ENCODE measurements at places on chromosomes 4 and X.

DNA sequence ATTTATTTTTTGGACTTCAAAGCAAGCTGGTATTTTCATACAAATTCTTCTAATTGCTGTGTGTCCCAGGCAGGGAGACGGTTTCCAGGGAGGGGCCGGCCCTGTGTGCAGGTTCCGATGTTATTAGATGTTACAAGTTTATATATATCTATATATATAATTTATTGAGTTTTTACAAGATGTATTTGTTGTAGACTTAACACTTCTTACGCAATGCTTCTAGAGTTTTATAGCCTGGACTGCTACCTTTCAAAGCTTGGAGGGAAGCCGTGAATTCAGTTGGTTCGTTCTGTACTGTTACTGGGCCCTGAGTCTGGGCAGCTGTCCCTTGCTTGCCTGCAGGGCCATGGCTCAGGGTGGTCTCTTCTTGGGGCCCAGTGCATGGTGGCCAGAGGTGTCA, 15.3 kb downstream of the FGFR3 start:
- DNase-seq: no peak

- no peak for DNase-seq
Measured at GRCh38 chrX:84216881-84217280, 28.9 kb upstream of the RPS6KA6 start.

DNA sequence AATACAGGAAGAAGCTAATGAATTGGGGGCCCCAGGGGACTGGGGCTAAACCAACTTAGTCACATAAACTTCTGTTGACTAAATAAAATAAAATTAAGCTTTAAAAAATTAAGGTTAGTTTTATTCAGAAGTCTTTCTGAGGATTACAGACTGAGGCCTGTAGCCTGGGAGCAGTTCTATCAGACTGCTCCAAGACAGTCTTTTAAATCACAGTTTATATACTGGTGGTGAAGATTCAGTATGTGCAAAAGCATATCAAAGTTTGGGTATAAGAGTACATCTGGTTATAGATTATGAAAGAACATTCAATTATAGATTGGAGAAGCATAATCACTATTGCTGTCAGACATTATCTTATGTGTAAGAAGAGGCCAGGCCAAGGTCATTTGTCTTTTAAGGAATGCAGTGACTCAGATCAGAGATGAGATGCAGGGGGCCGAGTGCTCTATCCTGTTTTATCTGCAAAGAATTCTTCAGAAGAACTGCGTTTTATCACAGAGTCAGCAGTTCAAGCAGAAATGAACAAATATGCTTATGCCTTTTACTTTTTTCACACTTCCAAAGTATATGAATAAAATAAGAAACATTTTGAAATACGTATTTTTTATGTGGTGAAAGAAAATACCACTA, 109.4 kb downstream of the PDHA2 start:
- no peak for DNase-seq

DNA sequence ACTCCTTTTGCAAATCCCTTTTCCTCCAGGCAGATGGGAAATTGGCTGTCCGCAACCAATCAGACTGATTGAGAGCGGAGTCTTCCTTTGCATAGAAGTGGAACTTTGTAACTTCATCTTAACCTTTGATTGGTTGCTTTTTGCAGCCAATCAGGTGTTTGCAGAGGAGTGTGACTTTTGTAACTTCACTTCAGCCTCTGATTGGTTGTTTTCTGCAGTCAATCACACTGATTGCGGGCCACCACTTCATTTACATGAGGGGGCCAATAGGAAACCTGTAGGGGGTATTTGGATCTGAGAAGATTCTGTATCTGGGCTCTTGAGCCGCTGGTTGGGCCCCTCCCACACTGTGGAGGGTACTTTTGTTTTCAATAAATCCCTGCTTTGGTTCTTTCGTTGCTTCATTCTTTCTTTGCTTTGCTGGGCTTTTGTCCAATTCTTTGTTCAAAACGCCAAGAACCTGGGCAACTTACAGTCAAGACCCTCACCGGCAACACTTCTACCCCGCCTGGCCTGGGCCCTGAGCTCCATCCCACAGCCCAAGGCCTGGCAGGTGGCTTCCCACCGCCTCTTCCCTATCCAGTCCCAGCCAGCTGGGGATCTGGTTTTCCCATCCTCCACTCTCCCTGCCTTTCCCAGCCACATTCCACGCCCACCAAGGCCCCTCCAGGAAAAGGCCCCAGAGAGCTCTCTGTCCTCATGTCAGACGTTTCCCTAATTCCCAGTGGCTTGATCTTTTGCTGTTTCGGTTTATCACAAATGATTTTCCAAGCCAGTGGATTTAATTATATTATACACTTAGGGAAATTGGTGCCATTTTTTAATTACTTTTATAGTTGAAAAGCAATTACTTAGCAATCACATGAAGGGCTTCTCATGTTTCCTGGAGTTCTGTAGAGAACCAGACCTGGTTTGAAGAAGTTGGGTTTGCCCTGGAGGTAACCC, 110.2 kb upstream of the STX18 start:
- no peak for DNase-seq

DNA sequence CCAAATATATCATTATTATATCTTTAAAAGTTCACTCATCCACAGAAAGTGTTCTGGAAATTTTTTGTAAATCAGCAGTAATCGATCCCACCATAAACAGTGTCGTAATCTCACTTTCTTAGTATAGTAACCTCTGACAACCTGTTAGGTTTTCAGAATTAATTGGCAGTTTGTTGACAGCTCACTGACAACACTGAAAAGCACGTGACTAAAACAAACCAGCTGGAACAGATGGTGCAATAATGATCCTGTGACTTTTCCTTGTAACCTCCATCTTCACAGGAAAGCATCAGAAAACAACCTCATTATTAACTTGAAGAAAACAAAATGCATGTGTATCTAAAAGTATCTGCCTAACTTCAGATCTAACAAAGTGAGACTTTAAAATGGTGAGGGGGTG, 48.5 kb downstream of the FSTL5 start:
- DNase-seq: no peak

GRCh38 chrX:20067709-20068561, 48.8 kb downstream of the MAP7D2 start:
- DNase-seq: peak; percentile 18

DNA sequence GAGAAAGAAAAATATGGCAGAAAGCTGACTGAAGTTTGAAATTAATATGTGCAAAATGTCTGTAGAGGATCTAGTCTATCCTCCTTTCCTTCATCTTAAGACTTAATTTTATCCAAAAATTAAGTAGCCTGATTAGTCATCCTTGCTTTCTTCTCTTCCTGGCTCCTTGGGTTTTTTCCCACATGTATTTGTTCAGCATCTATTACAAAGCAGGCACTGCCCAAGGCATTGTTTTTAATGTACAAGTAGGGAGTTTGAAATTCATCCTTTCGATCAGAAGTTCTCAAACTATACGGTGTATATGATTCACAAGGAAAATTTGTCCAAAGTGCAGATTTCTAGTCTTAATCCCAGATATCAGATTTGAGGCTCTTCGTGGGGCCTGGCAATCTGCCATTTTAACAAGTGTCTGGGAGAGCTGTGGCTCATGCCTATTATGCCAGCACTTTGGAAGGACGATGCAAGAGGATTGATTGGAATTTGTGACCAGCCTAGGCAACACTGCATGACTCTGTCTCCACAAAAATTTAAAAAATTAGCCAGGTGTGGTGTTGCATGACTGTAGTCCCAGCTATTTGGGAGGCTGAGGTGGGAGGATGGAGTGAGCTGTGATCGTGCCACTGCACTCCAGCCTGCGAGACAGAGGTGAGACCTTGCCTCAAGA, 19.4 kb upstream of the YTHDC1 start:
- DNase-seq: no peak

DNA sequence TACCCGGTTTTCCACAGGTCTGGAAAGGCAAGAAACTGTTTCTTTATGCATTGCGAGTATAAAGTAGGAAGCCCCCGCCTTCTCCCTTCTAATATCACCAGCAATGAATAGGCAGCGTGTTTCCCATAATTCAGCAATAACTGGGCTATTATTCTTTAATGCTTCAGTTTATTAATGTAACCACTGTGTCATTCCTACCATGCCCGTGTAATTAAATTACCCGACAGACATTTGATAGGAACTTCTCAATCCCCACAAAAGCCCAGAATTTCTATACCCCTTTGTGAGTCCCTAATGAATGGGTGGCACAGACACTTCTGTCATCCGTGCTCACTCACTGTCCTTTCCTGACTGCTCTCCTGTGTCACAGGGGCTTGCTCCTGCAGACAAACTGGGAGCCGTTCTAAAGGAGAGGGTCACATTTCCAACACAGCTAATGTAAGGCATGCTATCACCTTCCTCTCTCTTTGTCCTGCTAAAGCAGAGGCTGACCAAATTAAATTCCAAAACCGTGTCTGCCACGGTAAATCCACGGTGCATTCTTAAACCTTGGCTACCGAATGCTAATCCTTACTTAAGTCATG, 108.5 kb upstream of the MID1 start:
- DNase-seq: no peak

GRCh38 chr4:139704915-139705485, 39.4 kb downstream of the MGST2 start:
- no peak for DNase-seq

- no peak for DNase-seq
Measured at GRCh38 chr4:73599182-73599581, 21.1 kb downstream of the RASSF6 start.

GRCh38 chrX:7996414-7996813, 69.2 kb upstream of the PNPLA4 start:
- peak; percentile 34 for DNase-seq

GRCh38 chr4:148542922-148543623, 100.9 kb upstream of the NR3C2 start:
- DNase-seq: no peak

GRCh38 chr4:15689540-15689939, 7.9 kb downstream of the FAM200B start:
- DNase-seq: no peak

DNA sequence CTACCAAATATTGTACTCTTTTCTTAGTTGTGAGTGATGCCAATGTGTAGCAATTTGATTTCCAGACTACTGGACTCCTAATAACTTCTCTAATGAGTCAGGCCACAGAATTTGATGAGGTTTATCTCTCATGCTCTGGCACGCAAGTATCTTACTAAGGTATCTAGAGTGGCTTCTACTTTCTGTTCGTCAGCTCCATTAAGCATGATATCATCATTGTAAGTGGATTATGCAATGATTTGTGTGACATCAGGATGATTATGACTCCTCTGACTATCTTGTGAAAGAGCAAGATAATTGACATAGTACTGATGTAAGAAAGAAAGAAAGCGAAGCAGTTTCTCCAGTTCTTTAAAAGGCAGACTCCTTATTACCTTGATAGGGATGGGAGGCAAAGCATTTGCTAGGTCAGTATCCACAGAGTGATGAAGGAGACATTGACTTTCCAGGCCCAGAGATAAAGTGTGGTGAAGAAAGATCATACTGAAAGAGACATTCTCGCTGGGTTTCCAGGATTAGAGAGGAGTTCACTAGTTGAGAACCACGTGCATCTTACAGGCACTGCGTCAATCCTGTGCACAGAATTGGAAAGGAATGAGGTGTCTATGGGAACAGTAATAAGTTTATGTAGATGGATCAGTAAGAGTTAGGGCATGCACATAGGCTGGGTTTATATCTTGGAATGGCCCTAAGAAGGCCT, 161.9 kb upstream of the STK26 start:
- DNase-seq: no peak

GRCh38 chr4:109238746-109239145, 63.7 kb downstream of the COL25A1 start:
- DNase-seq: no peak

DNA sequence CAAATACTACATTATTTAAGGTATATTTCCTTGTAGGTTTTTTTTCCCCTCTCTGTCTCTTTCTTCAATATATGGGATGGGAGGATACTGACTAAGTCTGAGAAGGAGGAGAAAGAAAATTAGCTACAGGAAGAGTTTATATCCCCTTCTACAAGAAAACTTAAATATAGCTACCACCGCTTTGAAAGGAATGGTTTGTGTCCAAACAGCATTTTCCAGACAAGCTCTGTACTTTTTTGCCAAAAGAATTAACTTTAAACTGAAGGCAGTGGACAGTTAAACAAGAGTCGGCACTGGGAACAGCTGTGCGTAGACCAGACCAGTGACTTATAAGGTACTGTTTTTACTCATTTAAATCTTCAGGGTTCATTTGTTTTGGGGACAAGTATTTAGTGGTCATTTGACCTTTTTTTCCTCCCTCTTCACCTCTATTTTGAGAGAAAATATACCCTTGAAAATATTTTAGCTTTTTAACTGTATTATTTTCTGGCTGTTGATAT, 303.7 kb downstream of the ARHGAP24 start:
- DNase-seq: no peak

GRCh38 chr4:105637408-105638176, 70.9 kb downstream of the INTS12 start:
- no peak for DNase-seq

DNA sequence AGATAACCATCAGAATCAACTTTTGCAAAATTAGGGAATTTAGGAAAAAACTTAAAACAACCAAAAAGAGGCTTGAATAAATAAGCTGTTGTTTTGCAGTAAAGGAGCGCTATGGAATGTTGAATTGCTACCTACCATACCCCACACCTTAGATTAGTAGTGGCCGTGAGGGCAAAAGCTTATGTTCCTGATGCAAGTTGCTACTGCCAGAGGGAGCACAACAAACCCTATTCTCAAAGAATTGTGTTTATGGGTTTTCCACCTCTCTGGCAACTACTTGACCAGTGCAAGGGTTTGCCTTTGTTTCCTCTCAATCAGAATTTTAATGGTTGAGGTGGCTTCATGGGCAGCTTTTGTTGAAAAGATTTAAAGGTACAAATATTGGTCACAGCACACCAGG, 268.1 kb downstream of the LAS1L start:
- DNase-seq: no peak

DNA sequence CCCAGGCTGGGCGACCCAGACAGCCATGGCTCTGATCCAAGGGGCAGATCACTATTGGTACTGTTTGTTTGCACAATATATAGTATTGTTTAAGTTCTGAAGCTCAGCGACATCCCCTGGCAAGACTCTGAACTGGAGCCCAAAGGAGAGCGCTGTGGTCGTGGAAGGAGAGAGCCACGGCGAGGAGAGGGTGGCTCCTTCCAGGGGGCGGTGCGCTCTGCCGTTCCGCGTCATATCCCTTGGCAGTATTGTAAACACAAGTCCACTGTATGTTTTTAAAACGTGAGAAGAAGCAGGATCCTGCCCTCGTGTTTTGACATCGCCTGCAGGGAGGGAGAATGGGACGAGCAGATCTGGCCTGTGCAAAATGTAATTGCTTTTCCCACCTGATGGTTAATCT, 185.5 kb downstream of the RAB28 start:
- no peak for DNase-seq

- DNase-seq: no peak
Measured at GRCh38 chr4:72463724-72464123, 105.3 kb downstream of the ADAMTS3 start.

DNA sequence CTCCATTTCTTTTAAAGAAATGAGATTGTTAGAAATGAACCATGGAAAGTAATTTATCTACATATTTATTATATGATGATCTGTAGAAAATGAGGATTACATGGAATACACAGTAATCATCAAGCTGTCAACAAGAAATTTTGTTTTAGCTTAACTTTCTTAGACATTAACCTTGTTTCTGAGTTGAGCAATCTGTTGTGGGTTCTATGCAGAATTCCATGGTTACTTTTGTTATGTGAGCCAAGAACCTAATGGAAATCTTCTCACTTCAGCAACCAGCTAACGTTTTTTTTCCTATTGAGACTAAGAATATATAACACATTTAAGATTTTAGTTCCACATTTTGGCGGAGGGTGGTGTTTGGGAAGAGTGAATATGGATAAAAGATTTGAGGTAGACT, 136.1 kb upstream of the SLC4A4 start:
- no peak for DNase-seq
